ENCODE measurements at places on chromosomes 11 and 22.

DNA sequence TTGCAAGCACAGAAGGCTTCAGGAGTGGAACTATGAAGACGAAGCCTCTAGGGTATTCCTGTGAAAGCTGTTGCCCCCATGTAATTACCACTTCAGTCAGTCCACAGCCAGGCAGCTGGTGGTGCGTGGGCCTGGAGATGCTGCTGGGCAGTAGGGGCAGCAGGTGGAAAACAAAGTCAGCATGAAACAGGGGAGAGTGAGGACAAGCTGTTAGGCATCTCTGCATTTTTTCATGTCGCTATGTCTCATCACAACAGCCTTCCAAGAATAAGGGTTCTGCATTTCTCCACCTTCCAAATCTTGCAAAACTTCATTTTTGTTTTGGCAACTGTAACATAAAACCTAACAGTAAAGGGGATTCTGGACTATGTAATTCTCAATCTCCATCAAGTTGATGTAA is 757.5 kb downstream of the NELL1 start:
- no peak for DNase-seq

DNA sequence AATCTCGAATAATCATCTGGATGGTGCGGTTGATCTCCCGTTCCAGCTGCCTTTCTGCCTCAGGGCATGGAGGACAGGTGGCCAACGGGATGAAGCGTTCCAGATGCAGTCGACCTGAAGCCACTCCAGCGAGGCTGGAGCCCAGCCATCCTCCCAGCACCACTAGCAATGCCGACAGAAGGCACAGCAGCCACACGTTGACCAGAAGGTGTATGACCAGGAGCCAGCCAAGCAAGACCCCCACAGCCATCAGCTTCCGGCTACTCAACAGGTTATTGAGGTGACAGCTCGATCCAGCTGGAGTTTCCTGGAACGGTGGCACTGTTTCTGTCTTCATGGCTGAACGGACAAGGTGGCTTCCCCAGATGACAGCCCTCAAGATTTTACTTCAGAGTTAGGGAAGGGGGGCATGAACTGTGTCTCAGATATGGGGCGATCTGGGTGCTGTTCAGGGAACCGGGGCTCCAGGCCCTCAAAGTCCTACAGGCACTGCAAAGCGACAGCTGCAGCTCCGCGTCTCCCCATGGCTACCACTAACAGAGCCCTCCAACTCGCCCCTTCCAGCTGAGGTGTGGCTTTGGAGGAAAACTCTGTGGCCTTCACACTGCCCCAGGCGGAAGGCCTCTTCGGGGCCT is 559 bp downstream of the SNX19 start:
- DNase-seq = no peak

DNA sequence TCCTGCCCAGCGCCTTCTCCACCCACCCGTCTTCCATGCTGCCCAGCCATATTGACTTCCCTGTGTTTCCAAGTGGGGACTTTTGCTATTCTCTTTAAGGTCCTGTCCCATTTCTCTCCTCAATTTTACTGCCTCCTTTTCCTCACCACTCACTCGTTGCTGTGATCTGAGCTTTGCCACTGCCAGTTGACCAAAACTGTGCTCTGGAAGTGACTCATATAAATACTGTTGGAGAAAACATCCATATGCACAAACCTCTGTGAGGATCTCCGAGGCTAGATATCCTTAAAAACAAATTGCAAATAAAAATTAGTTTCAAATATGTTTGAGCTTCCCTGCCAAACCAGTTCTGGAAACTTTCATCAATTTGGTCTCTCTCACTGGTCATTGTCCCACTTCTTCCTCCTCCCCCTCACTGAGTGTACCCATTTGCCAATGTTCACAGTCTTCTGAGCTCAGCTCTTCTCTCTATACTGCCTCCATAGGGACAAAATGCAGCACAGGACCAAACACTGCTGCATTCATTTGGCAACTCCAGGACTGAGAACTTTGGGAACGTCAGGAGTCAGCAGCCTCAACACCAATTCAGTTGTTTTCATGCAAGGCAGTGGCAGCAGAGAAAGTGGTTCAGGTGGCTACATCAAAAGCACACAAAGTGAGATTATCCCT is 34.0 kb upstream of the MMP13 start:
- no peak for DNase-seq

- no peak for DNase-seq
Measured at GRCh38 chr11:122797651-122798050, 40.6 kb upstream of the CRTAM start.

DNA sequence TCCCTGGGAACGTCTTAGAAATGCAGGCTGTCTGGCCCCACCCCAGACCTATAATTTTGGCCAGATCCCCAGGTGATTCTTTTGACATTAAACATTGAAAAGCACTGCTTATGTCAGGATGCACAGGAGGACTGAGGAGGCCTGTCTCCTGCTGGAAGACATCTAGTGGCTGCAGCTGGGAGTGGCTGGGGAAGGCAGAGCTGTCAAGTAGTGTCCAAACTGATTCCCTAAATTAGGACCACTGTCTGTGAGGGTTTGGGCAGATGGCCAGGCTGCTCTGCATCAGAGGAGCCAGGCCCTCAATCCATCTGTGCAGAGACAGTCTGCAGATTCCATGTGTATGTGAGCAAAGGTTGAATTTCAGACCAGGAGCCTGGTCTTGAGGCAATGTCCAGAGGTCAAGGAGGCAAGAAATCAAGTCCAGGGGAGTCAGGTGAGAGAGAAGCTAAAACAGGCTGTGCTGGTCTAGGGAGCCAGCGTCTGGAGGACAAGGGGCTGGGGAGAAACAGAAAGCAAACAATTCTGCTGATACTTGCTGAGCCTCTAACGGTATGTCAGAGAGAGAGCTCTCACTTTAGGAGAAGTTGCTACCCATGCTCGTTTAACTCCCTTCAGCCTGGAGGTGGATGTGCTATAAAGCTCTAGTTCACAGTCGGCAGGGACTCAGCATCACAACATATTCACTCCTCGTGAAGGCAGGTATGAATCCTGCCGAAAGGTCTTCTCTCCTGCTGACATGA is 15.3 kb upstream of the SYTL2 start:
- DNase-seq = peak; percentile 46

GRCh38 chr11:10410844-10411200 is 44.2 kb upstream of the AMPD3 start:
- no peak for DNase-seq

DNA sequence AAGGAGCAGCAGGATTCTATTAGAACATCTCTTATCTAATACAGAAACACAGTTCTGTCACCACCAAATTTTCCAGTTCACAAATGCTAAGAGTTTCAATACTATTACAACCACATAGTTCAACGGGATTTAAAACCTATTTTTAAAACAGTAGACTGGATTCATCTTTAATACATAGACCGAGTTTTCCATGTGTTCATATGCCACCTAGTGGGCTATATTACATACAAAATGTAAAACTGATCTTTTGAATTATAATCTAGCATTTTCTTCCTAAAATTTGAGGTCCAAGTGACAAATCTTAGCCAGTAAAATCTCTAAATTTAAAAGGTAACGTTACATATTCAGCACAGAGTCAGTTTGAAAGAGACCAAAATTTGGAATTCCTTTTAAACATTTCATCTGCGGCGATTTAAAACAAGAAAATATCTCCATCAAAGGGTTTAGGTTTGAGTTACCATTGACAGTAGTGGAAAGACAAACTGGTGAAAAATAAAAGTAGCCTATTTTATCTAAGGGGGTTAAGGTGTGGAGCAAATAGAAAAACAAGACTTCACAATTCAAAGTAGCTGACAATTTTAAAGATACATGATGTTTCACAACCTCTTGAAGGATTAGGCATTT is 269.3 kb upstream of the MPPED2 start:
- no peak for DNase-seq

- DNase-seq = no peak
Measured at GRCh38 chr22:48600681-48601080, 1227.0 kb downstream of the BRD1 start.

All from CD8-positive, alpha-beta T cell (primary cell).